Karpas-422 (cell line): ENCODE measurements at places on chromosomes 7 and 10.

DNA sequence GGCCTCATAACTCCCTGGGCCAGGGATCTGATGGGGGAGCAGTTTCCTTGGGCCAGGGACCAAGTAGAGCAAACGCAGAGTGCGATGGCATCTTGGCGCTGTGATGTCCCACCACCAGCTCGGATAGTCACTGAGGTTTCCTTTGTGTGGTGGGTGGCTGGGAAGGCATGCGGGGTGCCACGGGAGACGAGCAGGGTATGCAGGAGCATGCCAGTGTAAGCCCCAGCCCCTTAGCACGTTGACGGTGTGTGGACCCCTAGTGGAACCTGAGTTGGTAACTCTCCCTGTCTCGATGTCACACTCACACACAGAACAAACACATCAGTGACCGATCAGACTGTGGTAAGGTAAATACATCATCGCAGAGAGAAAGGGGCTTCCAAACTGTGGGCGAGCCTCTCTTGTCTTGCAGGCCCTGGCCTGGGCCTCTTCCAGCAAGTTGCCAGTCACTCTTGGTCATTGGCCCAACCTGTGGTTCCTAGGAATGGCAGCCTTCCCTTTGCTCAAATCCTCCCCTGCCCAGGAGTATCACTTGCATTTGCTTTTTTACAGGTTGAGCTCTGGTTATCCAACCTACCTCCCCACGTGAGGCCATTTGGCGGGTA is 231.6 kb upstream of the GPR26 start:
- DNase-seq: no peak

DNA sequence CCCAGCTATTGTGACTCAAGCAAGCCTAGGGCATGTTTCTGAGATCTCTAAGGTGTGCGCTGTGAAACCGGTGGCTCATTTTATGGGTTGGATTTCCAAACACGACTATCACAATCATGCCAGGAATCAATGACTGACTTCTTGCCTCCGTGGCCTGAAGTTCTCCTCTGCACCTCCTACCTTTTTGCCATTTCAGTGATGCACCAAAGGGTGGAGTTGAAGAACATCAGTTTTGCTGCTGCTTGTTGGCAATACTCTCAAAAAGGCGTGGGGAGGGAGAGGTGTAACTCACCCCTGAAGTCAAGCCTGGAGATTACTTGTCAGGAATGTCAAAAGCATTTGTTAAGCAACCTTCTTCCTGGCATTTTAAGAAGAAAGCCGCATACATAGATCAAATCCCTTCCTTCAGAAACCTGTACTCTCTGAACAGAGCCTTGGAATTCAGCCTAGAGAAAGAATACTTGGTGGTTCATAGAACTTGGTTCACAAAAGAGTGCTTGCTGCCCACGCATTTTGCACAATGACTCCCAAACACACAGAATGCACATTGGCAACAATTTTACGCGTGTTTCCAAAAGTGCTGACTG is 41.0 kb downstream of the KIAA1217 start:
- DNase-seq: no peak

- no peak for DNase-seq
Observed at GRCh38 chr7:138978541-138979184, 2.5 kb downstream of the KIAA1549 start.

GRCh38 chr10:24813856-24814255 is 90.2 kb upstream of the ARHGAP21 start:
- no peak for DNase-seq

- no peak for DNase-seq
Observed at GRCh38 chr7:33649476-33650441, 255.6 kb upstream of the BMPER start.

DNA sequence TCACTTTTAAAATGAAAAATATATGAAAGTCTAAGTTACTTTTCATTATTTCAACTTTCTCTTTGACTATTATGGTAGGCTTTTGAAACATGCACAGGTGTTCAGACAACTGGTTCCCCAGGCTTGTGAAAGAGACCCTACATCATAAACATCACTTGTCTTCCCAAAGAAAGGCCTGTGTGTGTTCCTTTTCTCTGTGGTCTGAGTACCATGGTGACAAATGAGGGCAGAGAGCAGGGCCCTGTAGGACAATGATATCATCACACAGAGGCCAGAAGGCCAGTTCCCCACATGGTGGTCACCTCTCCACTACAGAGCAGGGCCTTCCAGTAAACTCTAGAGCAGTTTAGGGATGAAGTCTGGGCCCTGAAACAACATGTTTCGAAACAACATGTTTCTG is 288.8 kb downstream of the USP6NL start:
- DNase-seq: no peak

DNA sequence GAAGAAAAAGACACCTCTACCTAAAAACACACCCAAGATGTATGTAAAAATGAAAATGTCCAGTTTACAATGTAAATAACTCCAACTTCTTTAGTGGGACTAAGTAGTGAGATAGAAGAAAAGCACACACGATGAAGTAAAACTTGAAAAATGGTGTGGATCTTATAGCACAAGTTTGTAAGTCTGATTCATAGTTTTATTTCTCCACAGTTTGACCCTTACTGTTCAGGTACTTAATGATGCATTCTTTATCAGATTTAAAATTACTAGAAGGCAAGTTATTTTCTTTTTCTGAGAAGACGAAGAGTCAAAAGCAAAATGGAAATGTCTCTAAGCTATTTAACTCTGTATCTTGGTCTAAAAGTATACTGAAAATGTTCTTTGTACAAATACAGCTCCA is 6.1 kb downstream of the NAMPT start:
- DNase-seq: peak; percentile 31

DNA sequence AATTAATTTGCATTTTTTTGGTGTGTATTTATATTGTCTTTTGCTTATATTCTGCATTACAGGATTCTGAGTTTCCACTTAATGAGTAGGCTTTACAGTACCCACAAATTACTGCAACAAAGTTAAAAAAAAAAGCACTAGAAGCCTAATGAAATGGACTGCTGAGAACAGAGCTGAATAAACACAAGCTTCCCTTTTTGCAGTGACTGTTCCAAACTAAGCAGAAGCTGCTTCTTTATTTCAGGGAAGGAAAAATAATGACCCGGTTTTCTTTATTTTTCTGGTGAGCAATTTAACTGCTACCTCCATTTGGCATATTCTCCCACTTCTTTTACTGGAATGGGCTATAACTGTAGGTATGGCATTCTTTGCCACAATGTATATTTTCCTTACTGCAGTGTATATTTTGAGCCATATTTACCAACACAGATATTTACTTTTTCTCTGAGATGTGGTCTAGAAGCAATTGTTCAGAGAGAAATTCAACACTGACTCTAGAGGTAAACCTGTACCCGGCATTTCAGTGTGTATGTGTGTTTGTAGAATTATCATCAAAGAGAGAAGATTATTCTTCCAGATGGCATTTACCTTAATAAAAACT is 56.9 kb downstream of the HDAC9 start:
- DNase-seq: no peak

- DNase-seq: no peak
Observed at GRCh38 chr7:105990141-105990540, 27.1 kb downstream of the CDHR3 start.

DNA sequence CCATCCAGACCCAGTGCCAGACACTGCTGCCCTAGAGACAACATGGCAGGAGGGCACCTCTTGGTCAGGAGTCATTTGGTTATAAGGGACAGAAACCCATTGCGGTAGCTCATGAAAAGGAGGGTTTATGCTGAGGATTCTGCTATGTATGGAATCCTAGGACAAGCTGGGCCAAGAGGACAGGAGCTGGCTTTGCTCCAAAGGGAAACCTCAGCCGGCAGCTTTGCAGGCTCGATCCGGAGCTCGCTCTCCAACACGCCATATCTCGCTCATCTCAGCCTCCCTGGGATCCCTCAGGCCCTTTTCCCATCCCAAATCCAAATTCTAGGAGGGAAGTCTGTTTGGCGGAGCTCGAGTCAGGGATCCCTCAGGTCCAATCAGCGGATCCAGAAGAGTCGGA is 345.7 kb downstream of the GLRX3 start:
- DNase-seq: no peak

GRCh38 chr7:142380069-142380468 is 122.2 kb upstream of the PRSS58 start:
- DNase-seq: no peak
